ENCODE measurements at places on chromosomes 5 and 9.

DNA sequence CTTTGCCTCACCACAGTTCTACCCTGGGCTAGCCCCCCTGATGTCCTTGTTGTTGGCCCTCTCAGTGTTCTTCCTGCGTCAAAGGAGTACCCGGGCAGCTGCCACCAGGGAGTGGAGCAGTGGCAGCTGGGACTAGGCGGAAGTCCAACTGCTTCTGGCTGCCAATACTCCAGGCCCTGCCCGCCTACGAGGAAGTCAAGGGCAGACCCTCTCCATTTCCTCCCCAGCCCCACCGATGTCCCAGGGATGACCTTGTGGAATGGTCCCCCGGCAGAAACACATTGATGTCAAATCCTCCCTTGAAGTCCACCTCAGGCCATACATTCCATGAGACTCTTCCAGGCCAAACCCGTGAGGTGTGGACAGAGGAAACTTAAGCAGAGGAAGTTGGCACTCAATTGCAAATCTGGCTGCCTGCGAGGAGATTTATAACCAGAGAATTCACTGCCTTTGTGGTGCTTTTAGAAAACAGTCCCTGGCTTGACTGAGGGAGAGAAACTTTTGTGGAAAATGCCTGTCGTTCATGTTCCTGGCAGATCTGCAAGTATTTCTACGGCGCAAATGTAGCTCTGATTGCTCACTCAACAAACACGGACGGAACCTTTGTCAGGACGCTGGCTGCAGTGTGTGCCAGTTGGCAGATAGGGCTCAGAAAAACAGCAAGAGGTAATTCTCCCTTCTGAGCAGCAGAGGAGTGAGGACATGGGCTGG lies 339.7 kb downstream of the RAB3C start:
- no peak for DNase-seq

- DNase-seq: peak; percentile 47
These were observed 87.5 kb upstream of the SSBP2 start for GRCh38 chr5:81838307-81838906.

DNA sequence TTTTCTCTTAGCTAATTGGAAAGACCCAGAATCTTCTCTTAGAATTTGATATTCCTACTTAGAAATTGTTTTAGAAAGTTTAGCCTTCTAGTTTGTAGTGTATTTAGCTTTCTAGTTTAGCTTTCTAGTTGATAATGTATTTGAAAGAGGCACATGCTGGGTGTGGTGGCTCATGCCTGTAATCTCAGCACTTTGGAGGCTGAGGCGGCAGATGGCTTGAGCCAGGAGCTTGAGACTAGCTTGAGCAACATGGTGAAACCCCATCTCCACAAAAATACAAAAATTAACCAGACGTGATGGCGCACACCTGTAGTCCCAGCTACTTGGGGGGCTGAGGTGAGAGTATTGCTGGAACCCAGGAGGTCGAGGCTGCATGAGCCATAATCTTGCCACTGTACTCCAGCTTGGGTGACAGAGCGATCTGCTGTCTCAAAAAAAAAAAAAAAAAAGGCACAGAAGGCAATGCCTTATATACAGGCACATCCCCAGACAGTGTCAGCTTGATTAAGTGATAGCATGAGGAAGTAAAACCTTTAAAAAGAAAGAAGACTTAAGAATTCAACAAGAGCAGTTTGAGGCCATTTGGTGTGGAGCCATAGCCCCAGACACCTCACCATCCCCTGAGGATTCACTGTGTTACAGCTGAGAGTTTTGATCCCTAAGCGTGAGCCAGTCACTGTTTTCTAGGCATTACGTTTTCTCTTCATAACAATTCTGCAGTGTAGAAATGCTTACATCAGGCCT lies 34.6 kb downstream of the ZSWIM6 start:
- DNase-seq: no peak

DNA sequence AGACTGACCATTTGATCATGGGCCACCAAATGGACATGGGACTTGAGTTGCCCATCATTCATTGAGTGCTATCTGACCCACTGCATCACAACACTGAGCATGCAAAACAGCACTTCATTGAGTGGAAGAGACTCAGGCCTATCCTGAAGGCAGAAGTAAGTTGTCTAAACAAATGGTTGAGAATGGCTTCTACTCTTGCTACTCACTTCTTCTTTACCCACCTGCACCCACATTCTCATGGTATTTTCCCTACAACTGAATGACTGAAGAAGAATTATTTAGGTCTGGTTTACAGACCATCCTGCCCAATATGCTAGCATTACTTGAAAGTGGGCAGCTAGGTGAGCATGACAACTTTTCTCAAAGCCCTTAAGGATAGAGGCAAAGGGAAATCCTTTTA lies 41.0 kb upstream of the PIP5K1B start:
- no peak for DNase-seq

GRCh38 chr5:154162539-154163151 lies 27.9 kb upstream of the GALNT10 start:
- DNase-seq: no peak

DNA sequence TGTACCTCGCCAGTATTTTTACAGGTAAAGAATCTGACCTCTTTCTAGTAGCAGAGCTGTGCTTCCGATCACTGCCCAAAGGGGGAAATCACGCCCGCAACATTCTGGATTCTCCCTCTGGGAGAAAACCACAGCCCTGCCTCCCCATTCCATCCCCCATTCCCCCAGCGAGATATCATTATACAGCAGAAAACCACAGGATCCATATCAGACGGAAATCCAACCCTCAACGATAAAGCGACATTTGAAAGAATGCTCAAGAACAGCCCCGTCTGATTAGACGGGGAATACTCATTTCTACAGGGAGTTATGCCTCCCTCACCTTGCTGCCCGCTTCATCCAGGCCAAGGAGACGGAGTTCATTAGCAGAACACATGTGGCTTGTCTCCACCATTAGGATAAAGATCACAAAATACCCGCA lies 172.8 kb downstream of the COL23A1 start:
- DNase-seq: no peak

DNA sequence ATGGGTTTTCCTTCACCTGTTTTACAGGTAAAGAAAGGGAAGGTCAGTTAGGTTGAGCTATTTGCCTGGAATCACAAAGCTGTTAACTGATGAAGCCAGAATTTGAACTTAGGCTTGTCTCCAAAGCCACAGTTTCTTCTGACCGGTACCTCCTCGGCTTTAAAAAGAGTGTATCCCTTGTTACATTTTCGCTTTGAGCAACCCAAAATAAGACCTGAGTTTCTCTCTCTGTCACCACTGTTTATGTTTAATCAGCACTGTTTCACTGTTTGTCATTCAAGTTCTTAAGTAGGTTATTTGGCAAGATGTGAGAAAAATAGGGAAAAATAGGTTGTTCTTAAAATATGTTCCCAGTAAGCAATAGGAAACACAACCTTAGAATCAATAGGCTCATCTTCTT lies 84.6 kb downstream of the VCAN start:
- DNase-seq: no peak

DNA sequence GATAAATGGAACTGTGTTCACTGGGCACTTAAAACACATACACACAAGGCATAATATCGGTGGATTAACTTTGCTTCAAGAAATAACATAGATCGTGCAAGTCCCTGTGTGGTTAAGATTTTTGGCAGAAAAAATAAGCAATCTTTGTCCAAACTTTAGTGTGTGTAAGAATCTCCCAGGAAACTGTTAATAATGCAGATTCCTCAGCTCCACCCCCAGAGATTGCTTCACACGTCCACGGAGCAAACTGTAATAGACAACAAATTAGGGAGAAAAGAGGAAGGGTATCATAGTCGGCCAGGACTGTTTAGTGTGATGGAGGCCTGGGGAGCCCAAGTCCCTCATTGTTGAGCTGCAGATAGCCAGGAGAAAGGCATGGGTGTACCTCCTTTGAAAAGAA lies 84.8 kb downstream of the PJA2 start:
- no peak for DNase-seq

GRCh38 chr9:37146410-37146809 lies 26.0 kb downstream of the ZCCHC7 start:
- DNase-seq: peak; percentile 50

- no peak for DNase-seq
These were observed 43.9 kb upstream of the SEMA4D start for GRCh38 chr9:89541798-89542197.

- no peak for DNase-seq
These were observed 13.3 kb upstream of the HSDL2 start for GRCh38 chr9:112366591-112366990.

- no peak for DNase-seq
These were observed 266.7 kb downstream of the CSNK1G3 start for GRCh38 chr5:123778641-123779040.

- DNase-seq: no peak
These were observed 58.9 kb downstream of the NDFIP1 start for GRCh38 chr5:142167458-142167857.

GRCh38 chr5:94544031-94544650 lies 74.3 kb downstream of the KIAA0825 start:
- no peak for DNase-seq

DNA sequence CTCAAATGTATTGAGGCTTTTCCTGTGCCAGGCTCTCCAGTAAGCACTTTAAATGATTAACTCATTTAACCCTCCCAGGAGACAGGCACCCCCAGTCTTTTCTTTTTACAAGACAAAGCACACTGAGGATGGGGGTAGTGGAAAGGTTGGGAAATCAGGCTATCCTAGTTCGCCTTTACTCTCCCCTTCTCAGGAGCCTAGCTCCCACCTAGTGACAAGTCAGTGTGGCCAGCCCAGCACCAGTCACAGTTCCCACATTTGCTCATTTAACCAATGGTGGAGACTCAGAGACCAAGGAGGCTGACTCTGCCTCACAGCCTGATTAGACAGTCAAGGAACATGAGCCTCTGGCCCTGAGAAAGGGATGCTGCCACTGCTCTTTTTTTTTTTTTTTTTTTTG lies 3.5 kb downstream of the ALDH7A1 start:
- no peak for DNase-seq

DNA sequence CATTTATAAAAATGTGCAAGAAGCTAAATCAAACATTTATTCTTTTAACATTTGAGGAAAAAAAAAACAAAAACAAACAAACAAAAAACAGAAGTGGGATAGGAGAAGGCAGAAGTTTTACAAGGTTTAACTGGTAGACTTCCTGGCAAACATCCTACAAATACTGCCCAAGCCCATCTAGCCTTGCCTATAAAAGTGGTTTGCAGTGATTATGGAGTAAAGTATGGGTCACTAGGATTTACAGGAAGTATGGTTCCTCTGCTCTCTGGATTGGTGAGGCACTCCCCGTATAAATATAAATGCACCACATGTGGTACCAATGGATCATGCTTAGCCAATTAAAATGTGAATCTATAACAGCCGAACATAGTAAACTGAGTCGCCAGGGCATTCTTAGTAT lies 291.9 kb downstream of the EDIL3 start:
- no peak for DNase-seq

GRCh38 chr5:121698690-121699089 lies 153.0 kb upstream of the FTMT start:
- no peak for DNase-seq

DNA sequence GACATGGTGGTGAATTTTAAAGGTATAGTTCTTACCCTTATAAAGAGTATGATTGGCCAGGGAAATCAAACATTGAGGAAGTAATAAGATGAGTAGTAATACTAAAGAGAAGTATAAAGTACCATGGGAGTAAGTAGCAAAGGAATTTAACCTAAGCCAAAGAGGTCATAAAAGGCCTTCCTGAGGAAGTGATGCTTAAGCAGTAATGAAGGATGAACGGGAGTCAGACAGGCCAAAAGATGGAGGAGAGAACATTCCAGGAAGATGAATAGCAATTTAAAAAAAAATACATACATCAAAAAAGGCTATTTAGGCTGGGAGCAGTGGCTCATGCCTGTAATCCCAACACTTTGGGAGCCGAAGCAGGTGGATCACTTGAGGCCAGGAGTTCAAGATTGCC lies 29.0 kb downstream of the KLHL3 start:
- DNase-seq: no peak

- no peak for DNase-seq
These were observed 61.8 kb downstream of the CYFIP2 start for GRCh38 chr5:157327771-157328170.

GRCh38 chr5:106474066-106474465 lies 1196.7 kb downstream of the EFNA5 start:
- DNase-seq: no peak

DNA sequence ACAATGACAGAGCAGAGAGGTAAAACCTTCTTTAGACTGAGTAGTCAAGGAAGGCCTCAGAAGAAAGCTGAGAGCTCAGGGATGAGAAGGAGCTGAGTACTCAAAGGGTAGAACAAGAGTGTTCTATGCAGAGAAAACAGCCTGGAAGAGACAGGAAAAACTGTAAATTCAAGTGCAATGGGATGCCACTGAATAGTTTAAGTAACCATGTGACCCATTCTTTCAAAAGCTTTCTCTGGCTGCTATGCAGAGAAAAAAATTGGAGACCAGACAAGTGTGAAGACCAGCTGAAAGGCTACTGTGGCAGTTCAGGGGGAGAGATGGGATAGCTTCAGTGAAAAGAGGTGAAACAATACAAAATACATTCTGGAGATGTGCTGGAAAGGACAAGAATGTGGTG lies 61.3 kb upstream of the RNF38 start:
- no peak for DNase-seq

GRCh38 chr5:67004730-67005350 lies 191.8 kb downstream of the CD180 start:
- no peak for DNase-seq

DNA sequence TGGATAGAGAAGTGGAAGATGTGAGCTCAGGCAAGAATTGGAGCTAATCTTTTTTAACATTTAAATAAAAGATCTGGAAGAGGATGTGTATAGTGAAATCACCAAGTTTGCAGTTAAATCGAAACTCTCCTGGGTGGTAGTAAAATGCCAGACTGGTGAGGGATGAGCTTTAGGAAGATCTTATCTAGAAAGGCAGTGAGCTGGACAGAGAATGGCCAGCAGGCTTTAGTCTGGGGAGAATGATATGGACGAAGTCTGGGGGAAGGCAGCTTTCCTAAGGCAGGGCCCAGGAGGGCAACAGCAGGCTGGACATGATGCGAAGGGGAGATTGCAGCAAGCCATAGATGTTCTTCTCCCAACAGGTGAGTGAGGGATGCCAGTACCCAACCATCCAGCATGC lies 25.6 kb downstream of the UNC5A start:
- DNase-seq: no peak

- DNase-seq: no peak
These were observed 35.0 kb upstream of the DMAC1 start for GRCh38 chr9:7834531-7834930.

DNA sequence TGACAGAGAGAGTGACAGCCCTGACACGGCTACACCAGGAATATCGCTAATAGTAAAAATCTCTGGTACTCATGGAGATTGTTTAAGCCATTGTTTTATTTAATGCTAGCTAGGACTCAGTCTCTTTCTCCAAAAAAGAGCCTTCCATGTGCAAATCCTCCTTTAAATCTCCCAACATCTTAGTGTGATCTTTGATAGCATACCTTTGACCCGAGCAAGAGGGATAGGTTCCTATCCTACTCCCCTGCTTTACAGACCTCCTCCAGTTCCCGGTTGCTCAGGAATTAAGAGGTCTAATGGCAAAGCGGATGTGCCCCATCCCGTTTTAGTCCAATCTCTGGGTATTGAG lies 663 bp upstream of the FRMD3 start:
- DNase-seq: no peak

All from stimulated activated naive CD4-positive, alpha-beta T cell (primary cell).